ENCODE measurements at places on chromosomes 5 and 9.

DNA sequence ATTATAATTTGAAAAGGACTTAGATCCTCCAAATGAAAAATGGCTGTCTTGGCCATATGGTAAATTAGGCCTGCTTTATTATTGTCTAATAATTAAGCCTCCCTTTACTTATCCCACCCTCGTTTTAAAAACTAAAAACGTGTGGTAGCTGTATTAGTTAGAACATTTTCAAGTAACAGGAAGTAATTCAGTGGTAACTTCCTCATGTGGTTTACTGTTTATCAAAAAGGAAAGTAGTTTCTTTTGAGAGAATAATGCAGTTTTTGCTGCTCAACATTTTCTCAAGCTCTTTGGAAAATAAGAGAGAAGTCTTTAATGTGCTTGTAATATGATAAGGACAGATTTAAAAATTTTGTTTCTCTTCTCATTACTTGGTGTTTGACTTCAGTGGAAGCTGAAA lies 26.0 kb downstream of the ZCCHC7 start:
- no peak for DNase-seq

DNA sequence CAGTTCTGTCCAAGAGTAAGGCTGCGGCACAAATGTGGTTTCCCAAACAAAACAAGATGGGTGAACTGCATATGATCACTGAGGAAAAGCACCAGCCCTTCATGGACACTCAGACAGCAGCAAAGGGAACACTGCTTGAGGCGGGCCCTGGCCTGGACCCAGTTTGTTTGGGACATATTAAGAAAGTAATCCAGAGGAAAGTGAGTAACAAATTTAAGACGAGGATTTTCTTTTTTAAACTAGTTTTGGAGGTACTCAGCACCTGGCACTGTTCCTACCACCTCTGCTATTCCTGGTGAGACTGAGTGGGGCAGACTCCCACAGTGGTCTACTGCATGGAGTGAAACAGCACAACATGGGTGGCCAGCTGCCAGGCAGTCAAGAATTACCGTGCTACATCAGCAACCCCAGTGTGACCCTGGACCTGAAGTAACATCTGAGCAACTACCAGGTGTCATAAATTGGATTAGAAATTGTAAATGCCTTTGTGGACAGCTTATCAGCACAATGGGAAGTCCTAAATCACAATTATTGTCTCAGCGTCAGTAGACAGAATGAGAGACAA lies 28.5 kb downstream of the P4HA2 start:
- DNase-seq: no peak

DNA sequence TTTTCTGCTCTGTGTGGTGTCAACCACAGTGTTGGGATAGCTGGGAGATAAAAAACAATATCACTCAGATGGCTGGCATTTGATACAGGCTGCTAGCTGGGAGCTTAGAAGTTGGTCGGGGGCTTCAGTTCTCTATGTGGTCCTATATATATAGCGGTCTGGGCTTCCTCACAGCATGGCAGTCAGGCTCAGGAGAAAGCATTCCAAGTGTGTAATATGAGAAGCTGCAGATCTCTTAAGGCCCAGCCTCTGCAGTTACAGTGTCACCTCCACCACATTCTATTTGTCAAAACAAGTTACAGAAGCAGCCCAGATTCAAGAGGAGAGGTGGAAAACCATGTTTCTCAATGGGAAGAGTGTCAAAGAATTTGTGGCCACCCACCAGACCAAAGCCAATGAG lies 108.1 kb upstream of the NIPBL start:
- no peak for DNase-seq

- no peak for DNase-seq
Observed at GRCh38 chr9:88478246-88478645, 56.7 kb upstream of the NXNL2 start.

- DNase-seq: no peak
Observed at GRCh38 chr5:88824892-88825583, 57.9 kb downstream of the MEF2C start.

DNA sequence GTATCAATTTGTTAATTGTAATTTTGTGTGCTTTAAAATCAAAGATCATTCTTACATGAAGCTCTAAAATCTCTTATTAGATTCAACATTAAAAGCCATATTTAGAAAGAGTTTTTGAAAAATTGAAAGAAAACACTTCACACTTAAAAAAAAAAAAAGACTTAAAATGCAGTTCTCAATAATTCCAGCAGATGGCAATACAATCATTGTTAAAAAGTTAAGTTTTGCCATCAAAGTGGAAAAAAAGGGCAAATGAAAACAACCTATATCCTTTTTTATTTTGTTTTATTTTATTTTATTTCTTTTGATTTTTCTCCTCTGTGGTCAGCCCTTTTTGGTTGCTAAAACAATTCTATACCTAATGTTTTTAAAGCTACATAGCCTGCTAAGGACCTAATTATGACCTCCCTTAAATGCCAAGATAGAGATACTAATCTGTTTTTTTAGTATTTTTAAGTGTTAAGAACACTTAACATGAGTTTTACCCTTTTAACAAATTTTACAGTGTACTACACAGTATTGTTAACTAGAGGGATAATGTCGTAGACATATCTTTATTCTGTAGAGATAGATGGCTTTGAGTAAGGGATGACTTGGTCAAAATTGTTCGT lies 154.2 kb upstream of the DAB2 start:
- no peak for DNase-seq

GRCh38 chr9:104911032-104911607 lies 16.8 kb downstream of the ABCA1 start:
- no peak for DNase-seq

DNA sequence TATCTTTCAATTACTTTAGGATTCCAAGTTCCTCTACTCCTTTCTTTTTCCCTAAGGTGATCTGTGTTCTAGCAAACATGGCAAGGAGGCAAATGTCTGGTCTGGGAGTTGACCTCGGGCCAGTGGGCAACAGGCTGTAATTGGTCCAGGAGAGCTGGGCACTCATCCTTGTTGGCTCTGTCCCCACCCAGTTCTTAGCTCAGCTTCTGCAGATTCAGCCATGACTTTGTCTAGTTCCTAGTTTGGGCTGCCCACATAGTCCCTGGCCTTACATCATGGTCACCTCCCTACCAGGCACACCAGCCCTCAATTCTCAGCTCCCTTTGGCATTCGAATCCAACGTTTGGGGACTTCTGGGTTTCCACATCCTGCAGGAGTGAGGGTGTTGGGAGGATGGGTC lies 92.1 kb upstream of the DAP start:
- no peak for DNase-seq

DNA sequence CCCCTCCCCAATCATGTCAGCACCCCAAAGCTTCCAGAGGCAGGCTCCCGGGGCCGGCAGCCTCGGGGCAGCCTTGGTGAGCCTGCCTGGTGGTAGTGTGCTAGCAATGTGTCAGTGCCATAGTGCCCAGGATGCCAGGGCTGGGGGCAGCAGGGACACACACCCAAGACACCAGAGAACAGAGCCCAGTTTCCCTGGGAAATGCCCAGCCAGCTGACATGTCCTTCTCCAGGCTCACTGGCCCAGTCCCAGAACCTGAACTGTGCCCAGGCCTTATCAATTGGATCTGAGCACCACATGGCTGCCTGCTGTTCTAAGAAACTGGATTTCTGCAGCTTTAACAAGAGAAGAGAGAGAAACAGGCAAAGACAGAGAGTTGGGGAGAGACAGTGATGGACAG lies 74.9 kb upstream of the LRRTM2 start:
- no peak for DNase-seq

DNA sequence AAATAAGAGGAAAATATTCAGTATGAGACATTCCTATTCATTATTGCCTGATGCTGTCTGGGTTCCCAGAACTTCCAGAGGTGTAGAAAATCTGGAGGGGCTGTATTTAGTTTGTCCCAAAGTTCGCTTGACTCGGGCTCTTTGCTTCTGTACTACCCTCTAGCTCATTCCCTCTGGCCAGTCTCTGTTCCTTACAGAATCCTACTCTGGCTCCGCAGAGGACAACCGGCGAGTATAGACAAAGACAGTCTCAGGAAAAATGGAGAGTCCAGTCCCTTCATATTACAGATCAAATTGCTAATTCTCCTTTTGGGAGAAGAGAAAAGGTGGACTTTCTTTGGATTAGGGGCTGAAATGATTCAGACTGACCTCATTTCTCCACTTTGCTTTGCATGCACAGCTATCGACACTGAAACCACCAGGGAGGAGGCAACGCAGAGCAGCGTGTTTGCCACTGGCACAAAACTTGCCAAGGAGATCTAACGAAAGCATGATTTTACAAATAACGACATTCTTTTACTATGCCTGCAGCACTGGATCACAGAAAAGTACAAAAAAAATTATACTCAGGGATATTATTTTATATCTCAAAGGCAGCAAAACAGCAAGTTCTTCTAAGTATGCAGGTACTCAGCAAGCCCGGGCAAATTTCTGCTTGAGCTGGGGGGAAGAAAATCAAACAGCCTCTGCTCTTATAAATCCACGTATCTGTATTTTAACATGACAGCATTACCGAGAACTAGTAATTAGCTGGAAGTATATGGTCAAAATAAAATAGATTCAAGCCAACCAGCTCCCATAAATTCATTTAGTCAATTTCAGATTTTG lies 279.7 kb downstream of the NPR3 start:
- DNase-seq: no peak

GRCh38 chr5:82820188-82820587 lies 257.0 kb downstream of the TMEM167A start:
- DNase-seq: no peak

DNA sequence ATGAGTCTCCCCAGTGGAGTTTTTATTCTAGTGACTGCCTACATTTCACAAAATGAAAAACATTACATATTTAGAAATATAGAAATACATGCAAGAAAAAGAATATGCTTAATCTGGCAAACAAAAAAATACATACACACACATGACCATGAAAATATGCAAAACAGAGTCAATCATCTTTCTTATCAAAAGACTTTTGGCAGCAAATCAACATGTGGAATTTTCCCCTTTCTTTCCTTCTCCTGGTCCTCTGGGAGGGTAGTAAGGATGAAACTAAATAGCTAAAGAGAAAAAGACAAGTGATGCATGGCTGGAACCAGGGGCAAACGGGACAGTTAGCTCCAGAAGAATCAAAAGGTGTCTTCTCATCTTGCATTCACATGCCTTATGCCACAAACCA lies 69.4 kb downstream of the APBA1 start:
- DNase-seq: no peak

DNA sequence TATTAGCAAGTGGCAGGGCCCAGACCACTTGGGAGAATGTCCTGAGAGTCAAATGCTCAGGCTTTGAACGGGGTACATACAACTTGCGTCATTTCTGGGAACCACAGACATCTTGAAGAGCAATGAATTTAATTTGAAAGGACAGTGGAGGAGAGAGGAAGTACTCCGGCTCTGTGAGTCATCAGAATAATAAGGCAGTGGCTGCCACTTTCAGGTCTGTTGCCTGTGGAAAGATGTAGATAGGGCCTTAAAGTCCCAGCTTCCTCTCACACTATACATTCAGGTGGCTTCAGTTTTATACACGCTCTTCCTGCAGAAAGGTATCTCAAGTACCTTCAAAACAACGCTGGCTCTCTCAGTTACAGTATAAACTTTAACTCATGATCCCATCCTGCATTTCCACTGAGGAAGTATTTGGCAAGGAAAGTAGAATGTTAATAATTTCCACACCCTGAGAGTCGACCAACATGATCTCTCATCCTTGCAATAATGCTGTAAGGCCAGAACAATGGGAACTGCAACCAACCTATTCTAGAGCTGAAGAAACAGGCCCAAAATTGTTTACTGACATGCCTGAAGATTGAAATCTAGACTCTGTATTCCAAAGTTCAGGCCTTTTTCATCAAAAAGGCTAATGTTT lies 6.8 kb upstream of the PRUNE2 start:
- peak; percentile 11 for DNase-seq

- DNase-seq: no peak
Observed at GRCh38 chr5:50749873-50750272, 83.4 kb downstream of the PARP8 start.

DNA sequence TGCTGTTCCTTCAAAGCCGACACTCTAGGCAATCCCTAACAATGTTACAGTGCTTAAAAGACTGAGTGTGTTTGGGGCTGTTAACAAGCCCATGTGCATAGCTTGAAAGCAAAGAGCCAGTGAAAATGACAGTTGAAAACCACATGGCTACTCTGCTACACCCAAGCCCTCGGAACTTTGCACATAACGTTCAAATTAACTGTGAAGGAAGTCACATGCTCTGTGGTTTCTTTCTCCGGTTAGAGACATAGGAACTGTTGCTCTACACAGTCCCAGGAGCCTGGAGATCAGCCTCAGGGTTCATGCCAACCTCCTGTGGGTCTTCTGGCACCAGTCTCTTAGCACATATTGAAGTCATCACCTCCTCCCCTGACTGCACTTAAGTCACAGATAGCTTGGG lies 51.1 kb downstream of the C9orf152 start:
- DNase-seq: no peak

DNA sequence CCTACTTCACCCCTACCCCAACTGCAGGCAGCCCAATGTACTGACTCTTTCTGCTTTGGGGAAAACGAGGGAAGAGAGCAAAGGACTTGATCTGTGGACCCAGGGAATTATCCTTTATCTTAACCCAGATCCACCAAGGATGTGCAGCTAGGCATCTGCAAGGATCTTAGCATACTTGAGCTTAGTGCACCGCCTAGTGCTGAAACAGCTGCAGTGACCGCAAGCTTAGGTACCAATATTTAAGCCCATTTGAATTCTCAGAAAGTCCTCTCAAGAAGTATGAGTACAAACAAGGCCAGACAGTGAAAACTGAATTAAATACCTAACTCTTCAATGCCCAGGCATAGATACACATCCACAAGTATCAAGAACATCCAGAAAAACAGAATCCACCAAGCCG lies 576.7 kb upstream of the ADAMTS16 start:
- no peak for DNase-seq

GRCh38 chr9:93267681-93268505 lies 84.0 kb downstream of the WNK2 start:
- DNase-seq: no peak

GRCh38 chr9:108081112-108081511 lies 591.5 kb upstream of the KLF4 start:
- no peak for DNase-seq

DNA sequence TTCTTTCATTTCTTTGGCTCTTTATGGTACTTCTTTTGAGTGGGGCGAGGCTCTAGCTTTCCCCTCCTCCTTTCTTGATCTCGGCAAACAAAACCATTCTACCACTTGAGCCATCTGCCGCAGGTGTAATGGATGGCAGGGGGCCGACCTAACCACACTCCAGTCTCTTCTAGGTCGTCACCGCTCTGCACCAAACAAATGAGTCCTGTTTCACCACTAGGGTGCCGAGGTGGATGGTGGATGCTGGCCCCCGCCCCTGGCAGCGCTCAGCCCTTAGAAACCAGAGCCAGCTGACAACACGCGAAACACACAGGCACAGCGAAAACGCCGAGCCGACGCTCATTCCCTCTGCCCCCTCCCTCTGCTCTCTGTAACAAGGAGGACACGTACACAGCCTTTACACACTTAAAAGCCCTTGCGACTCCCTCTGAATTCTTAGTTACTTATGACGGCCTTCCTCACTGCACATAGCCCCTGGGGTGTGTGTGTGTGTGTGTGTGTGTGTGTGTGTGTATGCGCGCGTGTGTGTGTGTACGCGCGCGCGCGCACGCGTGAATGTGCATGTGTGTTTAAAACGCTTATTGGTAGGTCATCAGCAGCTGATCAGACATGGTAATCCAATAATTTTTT lies 199.4 kb downstream of the MEF2C start:
- DNase-seq: no peak

GRCh38 chr9:2053883-2054845 lies 39.0 kb downstream of the SMARCA2 start:
- DNase-seq: no peak
